Upper lobe of right lung (tissue), 1 donor: ENCODE measurements at places on chromosomes 2 and 18.

GRCh38 chr18:69399253-69399652, 1.4 kb upstream of the DOK6 start:
- no peak for DNase-seq

GRCh38 chr2:210536973-210537650, 19.3 kb upstream of the CPS1 start:
- DNase-seq = no peak

GRCh38 chr2:8925411-8925810, 78.1 kb downstream of the MBOAT2 start:
- DNase-seq = no peak

GRCh38 chr18:61277808-61278207, 55.4 kb upstream of the CDH20 start:
- no peak for DNase-seq

DNA sequence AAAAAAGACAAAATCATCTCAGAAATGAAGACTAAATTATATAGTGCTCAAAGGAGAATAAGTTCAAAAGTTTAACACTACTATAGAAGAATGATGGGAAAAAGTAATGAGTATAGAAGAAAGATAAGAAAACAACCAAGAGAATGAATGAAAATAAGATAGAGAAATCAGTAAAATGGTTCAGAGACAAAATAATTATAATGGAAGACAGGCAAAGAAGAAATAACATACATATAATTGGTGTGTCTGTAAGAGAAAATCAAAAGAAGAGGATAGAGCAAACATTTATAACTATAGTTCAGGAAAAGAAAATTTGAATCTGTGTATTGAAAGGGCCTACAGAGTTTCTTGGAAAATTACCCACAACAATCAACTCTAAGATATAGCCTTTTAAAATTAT, 43.5 kb downstream of the DNAH6 start:
- DNase-seq = no peak

DNA sequence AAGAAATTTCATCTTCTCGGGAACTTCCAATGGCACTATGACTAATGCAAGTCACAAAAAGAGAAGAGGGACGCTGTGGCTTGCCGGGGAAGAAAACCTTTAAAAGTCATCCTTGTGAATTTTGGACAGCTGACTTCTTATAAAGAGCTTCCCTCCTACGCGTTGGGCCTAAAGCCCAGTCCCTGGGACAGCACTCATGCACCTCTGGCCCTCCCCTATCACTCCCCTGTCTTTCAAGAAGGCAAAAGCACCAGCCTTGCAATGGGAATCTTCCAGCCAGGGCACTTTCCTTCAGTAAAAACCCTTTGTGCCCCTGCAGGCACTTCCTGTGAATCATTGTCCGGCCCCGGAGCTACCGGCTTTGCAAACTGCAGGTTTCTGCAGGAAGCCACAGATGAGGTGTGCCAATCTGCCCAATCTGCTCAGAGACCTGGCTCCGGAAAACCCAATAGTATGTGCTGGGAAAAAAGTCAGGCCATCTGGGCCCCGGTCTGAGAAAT, 7.1 kb downstream of the MREG start:
- peak; percentile 73 for DNase-seq

DNA sequence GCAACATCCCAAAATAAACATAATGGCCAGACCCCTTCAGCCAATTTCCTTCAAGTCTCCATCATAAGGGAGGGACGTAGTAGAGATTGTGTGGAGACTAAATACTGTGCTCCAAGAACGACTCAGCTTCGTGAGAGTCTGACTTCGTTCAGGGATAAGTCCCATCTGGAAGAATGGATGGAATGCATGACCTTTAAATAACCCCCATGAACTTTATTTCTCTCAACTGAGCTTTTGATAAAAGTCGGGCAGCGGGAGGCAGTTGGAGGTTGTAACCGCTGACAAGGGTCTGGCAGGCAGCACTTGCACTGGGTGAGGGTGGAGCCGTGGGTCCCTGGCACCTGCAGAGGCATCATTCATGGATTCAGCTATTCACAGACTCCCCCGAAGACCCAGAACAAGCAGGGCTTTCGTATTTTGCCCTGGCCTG, 115.9 kb downstream of the ZFP36L2 start:
- DNase-seq = no peak

DNA sequence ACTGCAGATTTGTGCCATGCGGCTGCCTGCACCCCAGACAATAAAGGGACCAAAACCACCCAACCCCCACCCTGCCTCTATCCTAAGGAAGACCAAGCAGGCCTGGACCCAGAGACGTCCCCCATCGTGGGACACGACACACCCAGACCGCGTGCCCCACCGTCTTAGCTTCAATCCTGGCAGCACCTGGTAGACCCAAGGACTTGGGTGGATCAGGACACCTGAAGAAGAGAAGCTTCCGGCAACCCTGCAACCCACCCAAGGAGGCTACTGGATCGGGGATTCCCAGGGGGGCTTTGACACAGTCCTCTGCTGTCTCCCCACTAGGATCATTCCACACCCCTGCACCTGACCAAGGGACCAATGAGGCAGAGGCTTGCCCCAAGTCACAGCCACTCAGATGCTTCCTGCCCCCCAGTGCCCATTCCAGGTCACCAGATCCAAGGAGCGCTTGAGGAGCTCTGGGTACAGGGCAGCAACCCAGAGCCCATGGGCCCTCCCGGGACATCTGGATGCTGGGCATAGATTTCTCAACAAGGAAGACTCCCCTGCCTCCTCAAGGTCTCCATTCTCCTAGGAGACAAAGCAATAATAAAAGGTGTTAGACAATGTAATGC, 3.6 kb downstream of the ALPI start:
- no peak for DNase-seq

GRCh38 chr18:62603979-62604378, 81.2 kb downstream of the ZCCHC2 start:
- no peak for DNase-seq

- no peak for DNase-seq
Observed at GRCh38 chr2:199409759-199410529, 47.8 kb downstream of the SATB2 start.

- DNase-seq = peak; percentile 58
Observed at GRCh38 chr2:232416521-232417470, 10.2 kb downstream of the ALPG start.

DNA sequence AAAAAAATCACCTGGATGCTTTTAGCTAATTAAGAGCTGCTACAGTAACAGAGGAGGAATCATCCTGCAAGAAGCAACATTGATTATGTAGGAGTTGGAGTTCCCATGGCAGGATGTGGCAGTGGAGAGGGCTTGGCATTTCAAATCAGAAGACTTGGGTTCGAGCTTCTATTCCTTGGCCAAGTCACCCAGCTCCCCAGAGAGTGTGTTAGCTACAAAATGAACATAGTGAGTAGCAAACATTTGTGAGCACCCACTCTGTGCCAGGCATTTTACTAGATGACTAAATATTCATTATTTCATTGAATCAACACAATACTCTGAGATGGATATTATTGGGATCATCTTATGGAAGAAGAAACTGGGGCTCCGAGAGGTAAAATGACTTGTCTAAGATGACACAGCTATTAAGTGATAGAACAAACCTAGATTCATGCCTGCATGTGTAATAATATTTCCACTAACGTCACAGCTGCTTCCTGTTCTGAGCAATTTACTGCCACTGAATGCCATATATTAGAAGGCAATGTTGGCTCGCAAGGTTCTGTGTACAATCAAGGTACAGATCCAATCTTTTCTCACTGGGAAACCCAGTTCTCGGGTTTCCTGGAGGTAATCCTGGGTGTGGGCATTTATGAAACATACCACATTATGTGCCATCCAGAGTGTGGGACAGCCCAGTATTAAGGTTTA, 18.0 kb downstream of the NTSR2 start:
- DNase-seq = no peak

DNA sequence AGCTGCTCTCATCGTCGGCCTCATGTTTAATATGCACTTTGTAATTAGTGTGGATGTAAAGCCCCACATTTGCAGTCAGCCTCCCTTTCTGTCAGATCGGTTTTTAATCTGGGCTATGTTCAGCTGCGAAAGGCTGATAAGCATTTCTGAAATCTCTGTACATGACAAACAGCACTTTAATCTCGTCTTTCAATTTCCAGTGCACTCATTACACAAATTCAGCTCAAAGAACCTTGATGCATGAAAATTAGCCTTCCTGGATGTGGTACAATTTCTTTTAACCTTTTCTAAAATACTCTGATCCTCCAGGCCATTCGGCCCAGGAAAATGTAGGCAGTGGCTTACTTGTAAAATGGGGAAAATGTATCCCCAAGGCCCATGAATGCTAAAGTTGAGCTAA, 265.1 kb downstream of the RND3 start:
- no peak for DNase-seq

DNA sequence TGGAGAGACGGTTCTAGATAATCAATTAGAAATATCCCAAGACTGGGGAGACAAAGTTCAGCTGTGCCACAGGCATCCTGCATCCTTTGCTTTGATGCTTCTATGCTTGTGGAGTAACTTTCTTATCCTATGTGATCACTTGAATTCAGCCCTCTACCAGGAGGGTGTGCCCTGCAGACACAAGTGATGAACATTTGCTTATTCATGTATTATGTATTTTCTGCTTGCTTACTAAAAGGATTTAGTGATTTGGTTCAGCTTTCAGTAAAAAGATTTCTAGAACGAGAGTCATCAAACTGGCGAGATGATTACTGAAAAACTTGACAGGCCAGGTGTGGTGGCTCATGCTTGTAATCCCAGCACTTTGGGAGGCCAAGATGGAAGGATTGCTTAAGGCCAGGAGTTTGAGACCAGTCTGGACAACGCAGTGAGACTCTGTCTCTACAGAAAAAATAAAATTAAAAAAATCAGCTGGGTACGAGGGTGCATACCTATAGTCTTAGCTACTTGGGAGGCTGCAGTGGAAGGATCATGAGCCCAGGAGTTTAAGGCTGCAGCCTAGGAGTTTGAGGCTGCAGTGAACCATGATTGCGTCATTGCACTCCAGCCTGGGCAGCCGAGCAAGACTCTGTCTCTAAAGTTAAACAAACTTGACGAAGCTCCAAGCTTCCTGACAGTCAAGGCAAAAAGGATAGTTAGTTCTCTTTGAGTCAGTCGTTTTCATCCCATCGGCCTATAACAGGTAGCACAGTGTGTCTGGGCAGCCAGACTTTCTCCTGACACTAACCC, 13.3 kb downstream of the HK2 start:
- no peak for DNase-seq

DNA sequence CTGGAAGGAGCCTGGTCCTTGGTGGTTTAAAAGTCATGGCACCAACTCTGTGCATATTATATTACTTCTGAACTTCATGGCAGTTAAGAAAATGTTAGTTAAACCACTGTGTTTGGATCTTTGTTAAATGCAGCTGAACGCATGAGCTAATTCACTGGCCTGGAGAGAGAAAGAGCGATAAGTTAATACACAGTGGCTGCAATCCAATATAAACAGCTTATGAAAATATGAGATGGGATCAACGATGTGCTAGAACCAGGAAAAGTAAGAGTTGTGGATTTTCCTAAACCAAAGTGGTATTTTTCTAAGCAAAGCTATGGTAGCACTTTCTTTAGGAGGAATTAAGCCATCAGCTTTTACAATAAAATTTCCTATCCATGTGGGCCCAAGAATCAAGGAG, 326.7 kb downstream of the MTX2 start:
- DNase-seq = no peak

GRCh38 chr2:159907909-159908308, 109.9 kb upstream of the CD302 start:
- DNase-seq = no peak

GRCh38 chr18:75339936-75340605, 87.4 kb downstream of the SMIM21 start:
- DNase-seq = no peak

DNA sequence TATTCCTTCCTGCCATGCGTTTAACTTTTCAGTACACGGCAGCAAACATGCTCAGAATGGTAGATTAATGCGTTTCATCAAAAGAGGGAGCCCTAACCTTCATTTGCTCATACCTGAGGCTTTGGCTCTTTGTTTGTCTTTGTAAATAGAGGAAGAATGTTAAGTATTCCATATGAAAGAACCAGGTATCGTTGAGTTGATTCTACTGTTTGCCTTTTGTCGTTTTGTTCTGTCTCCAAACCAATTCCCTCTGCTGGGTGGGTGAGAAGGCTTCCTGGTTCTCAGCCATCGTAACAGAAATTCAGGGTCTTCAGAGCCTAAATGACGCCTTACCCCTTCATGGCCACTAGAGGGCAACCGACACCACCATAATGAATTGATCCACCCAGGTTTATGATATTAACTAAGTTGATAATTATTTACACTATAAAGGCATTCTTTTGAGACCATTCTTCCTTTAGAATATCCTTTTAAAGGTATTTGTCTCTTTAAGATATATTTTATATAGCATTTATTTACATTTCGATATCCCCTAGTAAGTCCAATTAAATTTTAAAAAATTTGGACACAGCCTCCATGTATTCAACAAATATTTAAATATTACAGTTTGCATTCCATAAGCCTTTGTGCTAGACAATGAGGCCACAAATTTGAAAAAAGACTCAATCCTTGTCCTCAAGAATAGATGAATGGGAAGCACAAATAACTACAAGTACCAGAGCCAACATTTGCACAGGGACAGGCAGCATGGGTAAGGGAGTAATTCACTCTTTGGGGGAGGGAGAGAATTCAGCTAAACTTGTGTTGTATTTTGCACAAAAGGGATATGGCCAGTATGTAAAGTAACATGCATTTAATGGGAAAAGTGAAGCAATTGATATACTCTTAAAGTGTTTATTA, 48.1 kb downstream of the TIMM21 start:
- no peak for DNase-seq

- DNase-seq = no peak
Observed at GRCh38 chr2:183811281-183811680, 687.0 kb downstream of the NUP35 start.

DNA sequence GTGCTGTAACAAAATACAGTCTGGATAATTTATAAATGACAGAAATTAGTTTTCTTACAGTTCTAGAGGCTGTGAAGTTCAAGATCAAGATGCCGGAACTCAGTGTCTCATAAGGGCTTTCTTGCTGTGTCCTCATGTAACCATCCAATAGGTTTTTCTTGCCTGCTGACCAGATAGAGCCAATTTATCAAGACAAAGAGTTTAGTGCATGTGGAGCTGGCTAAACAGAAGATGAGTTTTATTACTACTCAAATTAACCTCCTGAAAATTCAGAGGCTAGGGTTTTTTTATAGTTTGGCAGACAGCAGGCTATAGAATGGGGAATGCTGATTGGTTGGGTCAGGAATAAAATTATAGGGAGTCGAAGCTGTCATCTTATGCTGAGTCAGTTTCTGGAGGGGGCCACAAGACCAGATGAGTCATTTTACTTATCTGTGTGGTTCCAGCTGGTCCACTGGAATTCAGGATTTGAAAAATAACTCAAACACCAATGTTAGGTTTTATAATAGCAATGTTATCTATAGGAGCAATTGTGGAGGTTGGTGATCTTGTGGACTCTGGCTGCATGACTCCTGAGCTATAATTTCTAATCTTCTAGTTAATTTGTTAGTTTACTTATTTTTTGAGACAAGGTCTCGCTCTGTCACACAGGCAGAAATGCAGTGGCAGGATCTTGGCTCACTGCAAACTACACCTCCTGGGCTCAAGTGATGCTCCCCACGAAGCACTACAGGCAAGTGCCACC, 3.2 kb upstream of the PDK1 start:
- no peak for DNase-seq
